HL-60 (cell line): ENCODE measurements at places on chromosomes 6 and 20.

GRCh38 chr6:64217721-64218620 lies 582.4 kb downstream of the PHF3 start:
- DNase-seq, result no peak

- no peak for DNase-seq
Observed at GRCh38 chr6:15487262-15487661, 175.6 kb downstream of the DTNBP1 start.

GRCh38 chr20:45153147-45153546 lies 21.6 kb upstream of the PI3 start:
- no peak for DNase-seq

- DNase-seq, result no peak
Observed at GRCh38 chr6:151436300-151436699, 15.6 kb downstream of the RMND1 start.

DNA sequence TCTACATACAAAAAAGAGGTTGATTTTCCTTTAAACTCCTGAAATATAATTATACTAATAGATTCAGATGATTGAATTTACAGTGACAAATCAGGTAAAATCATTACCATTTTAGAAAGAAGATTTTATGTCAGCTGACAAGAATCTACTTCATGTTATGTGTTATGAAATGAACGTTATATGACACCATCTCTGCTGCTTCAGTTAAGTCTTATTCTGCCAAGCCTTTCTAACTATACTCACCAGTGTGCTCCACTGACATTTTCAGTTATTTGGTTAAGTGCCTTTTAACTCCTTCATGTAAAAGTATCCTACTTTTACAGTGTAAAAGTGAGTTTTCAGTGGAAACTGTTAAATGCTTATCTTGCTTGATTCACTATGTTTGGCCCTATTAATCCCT lies 80.4 kb downstream of the RWDD2A start:
- no peak for DNase-seq

GRCh38 chr6:34157236-34157830 lies 11.4 kb upstream of the GRM4 start:
- DNase-seq, result no peak

DNA sequence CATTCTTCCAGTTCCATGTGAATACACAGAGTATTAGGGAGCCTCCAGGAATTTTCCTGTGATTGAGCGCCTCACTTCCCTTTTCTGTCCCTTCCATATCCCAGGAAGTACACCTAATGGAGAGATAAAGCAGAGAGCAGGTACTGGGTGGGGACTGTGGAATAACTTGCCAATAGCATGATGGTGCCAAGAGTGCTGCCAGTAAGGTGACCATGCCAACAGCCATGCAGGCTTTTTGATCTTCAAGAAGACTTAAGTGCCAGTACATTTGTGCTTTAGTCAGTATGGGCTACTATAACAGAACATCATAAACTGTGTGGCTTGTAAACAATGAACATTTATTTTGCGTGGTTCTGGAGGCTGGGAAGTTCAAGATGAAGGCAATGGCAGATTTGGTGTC lies 160.2 kb upstream of the RIMS1 start:
- DNase-seq, result no peak

DNA sequence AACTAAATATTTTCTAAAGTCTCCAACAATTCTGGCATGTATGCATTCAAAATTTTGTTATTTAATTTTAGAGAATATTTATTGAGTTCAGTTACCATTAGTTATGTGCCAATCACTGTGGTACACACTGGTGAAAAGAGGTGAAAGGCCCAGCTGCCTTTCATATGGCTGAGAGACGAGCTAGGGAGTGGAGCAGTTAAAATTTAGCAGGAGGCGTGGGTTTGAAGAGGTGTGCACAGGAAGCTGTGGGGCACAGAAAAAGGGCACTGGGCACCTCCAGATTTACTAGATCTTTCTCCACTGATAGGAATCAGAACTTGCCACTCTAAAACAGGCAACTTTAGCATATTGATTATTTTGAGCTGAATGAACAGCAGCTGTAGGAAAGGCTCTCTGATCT lies 347.1 kb downstream of the CD83 start:
- no peak for DNase-seq

GRCh38 chr6:111810294-111811131 lies 62.7 kb downstream of the FYN start:
- no peak for DNase-seq

DNA sequence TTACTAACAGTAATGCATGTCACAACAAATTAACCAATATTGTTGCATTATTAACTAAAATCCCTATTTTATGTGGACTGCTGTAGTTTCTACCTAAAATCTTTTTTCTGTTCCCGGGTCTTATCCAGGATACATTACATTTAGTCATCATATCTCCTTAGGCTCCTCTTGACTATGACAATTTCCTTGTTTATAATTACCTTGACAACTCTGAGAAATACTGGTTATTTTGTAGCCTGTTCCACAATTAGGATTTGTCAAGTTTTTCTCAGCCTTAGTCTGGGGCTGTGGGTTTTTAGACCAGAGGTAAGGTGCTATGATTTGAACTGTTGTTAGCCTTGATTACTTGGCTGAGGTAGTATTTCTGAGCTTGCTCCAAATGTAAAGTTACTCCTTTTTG lies 3.7 kb downstream of the FBXO5 start:
- no peak for DNase-seq

GRCh38 chr6:42766163-42766670 lies 15.6 kb upstream of the BICRAL start:
- no peak for DNase-seq

DNA sequence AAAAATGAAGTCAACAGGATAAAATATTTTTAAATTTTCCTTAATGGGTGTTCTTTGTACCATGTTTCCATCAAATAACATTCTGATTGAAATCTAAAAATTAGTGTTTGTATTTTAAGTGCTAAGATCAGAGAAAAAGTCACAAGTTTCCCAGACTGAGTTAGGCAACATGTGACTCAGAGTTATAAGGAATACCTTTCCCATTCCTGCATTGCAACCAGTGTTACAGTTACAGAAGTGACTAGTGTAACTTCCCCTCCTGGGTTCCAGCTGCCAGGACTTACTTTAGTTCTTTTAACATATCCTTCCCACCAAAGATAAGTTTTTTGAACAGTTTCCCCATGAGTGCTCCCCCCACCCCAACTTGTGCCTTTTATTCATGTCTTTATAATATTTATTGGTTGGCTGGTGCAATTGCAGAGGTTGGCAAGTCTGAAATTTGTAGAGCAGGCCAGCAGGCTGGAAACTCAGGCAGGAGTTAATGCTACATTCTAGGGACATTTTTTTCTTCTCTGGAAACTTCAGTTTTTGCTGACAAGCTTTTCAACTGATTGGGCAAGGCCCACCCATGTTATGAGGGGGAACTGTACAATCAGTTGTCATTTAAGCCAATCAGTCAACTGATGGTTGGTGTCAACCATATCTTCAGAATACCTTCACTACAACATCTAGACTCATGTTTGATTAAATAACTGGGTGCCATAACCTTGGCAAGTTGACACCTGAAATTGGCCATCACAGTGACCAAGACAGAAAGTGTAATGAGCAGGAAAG lies 22.9 kb upstream of the ESR1 start:
- DNase-seq, result no peak

- no peak for DNase-seq
Observed at GRCh38 chr6:159973951-159974350, 5.1 kb downstream of the IGF2R start.

DNA sequence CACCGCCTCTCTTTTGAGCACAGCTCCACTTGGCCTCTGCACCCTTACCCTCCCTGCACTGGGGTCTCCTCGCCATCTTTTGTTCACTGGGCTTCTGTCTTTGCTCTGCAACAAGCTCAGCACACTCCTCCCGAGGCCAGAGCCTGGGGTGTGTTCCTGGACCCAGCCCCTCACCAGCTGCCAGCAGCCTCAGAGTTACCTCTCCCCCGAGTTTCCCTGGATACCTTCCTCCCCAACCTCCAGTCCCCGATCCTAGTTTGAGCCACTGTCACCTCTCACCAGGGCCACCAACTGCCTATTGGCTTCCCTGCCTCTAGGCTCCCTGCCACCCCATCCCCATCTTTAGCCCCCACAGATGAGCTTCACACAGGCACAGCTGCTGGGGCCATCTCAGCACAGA lies 12.3 kb downstream of the CYP21A2 start:
- DNase-seq, result no peak

DNA sequence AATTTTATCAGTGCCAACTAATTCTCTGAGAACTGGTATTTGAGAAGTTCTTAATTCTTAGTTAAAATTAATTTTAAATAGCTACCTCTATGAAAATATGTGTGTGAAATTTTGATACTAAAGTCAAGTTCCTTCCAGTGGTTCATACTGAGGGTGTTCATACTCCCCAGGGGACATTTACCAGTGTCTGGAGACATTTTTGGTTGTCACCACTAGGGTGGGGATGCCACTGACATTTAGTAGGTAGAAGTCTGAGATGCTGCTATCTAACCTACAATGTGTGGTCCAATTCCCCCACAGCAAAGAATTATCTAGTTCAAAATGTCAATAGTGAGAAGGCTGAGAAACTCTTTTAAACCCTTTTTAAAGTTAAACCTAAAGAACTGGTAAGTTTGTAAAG lies 463.8 kb downstream of the ADGRB3 start:
- DNase-seq, result no peak

GRCh38 chr6:39844866-39845265 lies 52.7 kb downstream of the DAAM2 start:
- no peak for DNase-seq

DNA sequence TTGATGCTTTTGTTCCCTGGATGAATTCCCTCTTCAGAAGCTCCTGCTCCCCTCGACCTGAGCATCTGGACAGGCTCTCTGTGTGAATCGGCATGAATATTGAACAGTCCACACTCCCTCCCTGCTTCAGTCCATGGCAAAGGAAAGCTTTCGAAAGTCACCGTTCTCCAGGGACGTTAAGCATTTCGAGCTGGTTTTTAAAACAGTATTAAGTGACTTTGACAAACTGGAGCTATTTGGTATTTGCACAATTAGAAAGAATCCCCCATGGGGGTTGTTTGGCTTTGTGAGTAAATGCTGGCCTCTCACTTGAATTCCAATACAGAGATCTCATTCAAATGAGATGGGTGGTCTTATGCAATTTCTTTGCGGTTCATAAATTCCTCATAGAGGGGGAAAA lies 85.3 kb upstream of the TIAM2 start:
- DNase-seq, result no peak

DNA sequence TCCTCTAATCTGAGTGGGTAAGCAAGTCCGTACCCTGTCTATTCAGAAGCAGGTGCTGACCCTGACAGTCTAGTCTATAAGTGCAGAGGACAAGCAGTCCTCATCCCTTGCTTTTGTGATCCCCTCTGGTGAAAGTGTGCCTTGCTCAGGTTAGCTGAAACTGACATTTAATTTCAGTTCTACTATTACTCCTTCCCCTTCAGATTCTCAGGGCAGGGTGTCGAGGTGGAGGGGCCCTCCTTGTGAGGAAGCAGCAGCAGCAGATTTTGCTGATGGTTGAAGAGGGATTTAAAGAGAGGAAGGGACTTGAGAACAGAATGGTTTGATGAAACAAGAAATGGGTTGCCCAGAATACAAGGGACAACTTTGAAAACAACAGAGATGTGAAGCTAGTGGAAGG lies 309.3 kb downstream of the CLIC5 start:
- no peak for DNase-seq

- DNase-seq, result no peak
Observed at GRCh38 chr6:3327403-3327802, 68.7 kb downstream of the PSMG4 start.

- DNase-seq, result no peak
Observed at GRCh38 chr6:37705239-37706051, 7.8 kb upstream of the MDGA1 start.

DNA sequence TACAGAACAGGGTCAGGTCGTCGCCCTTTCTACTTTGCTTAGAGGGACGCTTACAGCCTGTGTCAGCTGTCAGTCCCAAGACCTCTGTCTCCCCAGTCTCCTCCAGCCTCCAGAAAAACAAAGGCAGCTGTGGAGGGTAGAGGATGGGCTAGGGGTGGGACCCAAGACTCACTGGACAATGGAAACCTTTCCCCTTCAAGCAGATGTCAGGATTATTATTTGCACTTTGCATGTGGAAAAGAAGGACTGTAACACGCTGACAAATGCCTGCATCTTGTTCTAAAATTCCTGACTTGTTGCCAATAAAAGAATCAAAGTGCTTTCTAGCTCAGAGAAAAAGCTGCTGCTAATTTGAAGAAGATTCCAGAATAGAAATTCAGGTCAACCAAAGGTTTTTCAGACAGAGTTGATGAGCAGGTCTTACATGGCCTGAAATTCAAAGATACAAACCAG lies 58.7 kb downstream of the SNX5 start:
- no peak for DNase-seq

- DNase-seq, result no peak
Observed at GRCh38 chr6:56953597-56954402, 1.1 kb upstream of the BEND6 start.

GRCh38 chr6:16769986-16770376 lies 8.7 kb upstream of the ATXN1 start:
- no peak for DNase-seq

GRCh38 chr20:34825530-34826362 lies at the start of gene NCOA6:
NCOA6 (minus strand) TSS chr20:34825651; CDS start chr20:34782355, 43,296 bp downstream.
- peak; percentile 72 for DNase-seq

GRCh38 chr6:140077827-140078560 lies 703.5 kb upstream of the CITED2 start:
- no peak for DNase-seq

DNA sequence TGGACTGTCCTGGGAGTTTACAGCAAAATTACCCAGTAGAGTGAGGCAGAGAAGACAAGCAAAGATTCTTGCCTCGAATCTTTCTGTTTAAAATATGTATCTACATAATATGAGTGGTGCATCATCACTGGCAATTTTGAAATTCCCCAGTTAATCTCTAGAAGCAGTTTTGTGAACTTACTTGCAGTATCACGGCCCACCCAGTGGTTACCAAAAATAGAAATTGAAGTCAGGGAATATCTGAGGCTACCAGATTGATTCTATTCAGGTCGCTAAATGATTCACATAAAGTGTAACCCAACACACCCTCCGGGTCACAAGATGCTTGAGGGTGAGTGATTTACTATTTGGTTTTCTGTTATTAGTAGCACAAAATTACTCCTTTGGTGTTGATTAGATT lies 111.9 kb downstream of the PPP1R14C start:
- DNase-seq, result no peak

- no peak for DNase-seq
Observed at GRCh38 chr6:83459663-83460062, 28.8 kb upstream of the ME1 start.

- no peak for DNase-seq
Observed at GRCh38 chr20:34536798-34537394, 20.7 kb downstream of the DYNLRB1 start.
